Psoas muscle (tissue), 8 donors: ENCODE measurements at places on chromosomes 7 and 10.
A peak's percentile ranks its signal among the peaks of the same experiment; 100 is the strongest.

GRCh38 chr10:61787170-61787569, 114.3 kb upstream of the ARID5B start:
- DNase-seq, result no peak

- DNase-seq, result no peak
These were observed 66.2 kb upstream of the ARID5B start for GRCh38 chr10:61835069-61835945.

GRCh38 chr10:79394664-79395063, 47.4 kb downstream of the PPIF start:
- DNase-seq, result peak; percentile 12

GRCh38 chr7:134182078-134182477, 54.9 kb downstream of the LRGUK start:
- DNase-seq, result no peak

GRCh38 chr7:1758028-1758858, 88.2 kb downstream of the ELFN1 start:
- no peak for DNase-seq

DNA sequence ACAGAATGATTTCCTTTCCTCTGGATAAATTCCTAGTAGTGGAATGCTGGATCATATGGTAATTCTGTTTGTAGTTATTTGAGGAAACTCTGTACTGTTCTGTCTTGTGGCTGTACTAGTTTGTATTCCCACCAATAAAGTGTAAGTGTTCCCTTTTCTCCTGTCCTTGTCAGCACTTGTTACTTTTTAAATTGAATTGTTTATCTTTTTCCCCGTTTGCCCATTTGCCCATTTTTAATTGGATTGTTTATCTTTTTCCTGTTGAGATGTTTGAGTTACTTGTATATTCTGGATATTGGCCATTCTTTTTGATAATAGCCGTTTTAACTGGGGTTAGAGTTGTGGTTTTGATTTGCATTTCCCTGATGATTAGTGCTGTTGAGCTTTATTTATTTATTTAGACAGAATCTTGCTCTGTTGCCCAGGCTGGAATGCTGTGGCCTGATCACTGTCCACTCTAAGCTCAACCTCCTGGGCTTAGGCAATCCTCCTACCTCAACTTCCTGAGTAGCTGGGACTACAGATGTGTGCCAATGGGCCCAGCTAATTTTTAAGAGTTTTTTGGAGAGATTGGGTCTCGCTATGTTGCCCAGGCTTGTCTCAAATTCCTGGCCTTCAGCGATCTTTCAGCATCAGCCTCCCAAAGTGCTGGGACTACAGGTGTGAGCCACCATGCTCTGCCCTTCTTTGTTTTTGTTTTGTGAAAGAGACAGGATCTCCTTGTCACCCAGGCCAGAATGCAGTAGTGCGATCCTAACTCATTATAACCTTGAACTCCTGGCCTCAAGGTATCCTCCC, 23.0 kb downstream of the BMPR1A start:
- DNase-seq, result no peak

- DNase-seq, result no peak
These were observed 1106.2 kb upstream of the CELF2 start for GRCh38 chr10:9911488-9911887.

GRCh38 chr10:131660427-131660826, 240.4 kb upstream of the PPP2R2D start:
- DNase-seq, result no peak

GRCh38 chr10:3036155-3037021, 31.0 kb upstream of the PFKP start:
- DNase-seq, result no peak

GRCh38 chr7:5699467-5700384, 81.7 kb downstream of the RNF216 start:
- no peak for DNase-seq

DNA sequence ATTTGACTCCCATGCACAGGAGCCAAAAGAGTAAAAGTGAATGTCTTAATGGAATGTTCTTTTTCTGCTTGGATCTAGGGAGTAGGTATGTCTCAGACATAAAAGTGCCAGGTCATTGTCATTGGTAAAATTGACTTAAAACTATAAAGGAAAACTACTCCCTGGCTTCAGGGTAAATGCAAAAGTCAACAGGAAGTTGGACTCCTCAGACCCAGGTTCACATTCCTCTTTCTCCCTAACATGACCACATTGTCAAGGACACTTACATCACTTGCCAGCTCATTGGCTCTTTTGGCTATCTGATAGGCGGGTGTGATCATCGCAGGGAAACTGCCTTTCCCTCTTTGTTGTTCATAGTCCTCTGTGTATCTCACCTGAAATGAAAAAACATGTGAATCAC, 13.7 kb downstream of the NRAP start:
- no peak for DNase-seq

DNA sequence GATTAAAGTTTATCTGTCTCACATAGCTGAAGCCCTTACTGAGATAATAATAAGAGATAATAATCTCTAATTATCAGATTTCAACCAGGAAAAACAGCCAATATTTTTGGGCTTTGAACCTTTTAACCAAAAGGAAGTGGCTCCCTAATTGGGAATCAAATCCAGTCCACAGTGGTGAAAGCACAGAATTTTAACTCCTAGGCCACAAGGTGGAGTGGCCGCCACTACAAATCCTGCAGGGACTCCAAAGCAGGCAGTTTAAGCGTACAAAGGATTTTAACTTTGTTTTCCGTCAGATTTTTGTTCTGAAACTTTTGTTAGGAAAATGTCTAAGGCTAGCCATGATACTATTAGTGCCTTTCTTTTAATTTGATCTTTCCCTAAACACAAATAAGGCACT, 99.6 kb upstream of the CCNY start:
- DNase-seq, result no peak

DNA sequence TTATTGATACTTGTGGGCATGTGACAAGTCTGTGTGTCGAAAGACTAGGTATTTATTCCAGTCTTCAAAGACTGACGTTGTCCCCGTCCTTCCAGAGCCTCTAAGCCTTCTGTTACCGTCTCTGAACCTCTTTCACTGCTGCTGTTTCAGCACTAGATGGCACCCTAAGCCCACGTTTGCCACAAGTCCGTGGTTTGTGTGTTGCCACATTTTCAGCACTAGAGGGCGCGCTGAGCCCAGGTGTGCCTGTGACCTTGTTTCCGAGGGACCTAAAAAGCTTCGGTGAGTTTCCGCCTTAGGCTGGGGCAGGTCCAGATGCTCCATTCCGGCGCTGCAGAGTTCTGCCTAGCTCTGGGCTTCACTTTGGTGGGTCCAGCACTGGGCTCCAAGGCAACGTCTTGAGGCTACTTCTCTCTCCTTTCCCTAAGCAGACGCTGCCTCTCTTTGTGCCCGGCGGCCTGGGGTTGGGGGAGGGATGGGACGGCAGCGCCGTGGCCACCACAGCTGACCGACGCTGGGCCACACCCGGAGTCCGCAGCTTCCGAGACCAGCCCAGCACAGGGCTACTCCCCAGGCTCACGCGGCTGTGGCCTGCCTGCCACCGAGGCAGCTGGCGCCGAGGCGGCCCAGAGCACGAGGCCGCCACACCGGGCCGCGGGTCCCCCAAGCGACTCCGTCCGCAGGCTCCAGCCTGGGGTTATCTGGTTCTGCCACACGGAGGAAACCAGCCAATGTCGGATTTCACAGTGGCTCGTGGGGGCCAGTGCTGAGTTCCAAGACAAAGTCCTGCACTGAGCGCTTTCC, 520.2 kb downstream of the REEP3 start:
- peak; percentile 60 for DNase-seq

DNA sequence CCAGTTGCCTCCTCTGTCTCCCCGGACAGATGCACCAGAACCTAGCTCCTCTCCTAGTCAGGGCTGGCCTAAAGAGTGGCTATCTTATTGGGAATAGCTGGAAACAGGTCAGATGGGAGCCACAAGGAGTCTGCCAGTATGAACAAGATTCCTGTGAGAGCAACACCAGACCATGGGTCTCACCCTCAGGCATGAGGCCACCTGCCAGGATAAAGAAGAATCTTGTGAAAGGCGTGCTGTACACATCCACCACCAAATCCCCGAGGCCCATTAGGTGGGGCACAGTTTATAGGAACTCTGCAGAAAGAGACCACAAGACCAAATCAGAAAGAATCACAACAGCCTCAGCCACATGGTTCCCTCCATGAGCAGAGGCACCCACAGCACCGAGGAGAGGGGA, 325.9 kb downstream of the TNS3 start:
- DNase-seq, result no peak

DNA sequence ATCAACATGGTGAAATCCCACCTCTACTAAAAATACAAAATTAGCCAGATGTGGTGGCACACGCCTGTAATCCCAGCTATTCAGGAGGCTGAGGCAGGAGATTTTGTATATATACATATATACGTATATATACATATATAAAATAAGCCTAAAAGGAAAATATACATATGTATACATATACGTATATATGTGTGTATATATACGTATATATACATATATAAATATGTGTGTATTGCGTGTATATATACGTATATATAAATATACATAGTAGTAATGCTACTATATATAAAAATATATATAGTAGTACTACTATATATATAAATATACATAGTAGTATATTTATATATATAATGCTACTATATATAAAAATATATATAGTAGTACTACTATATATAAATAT, 26.5 kb upstream of the PBLD start:
- no peak for DNase-seq

- DNase-seq, result peak; percentile 77
These were observed 23.2 kb downstream of the CREB3L2 start for GRCh38 chr7:137978464-137979237.

DNA sequence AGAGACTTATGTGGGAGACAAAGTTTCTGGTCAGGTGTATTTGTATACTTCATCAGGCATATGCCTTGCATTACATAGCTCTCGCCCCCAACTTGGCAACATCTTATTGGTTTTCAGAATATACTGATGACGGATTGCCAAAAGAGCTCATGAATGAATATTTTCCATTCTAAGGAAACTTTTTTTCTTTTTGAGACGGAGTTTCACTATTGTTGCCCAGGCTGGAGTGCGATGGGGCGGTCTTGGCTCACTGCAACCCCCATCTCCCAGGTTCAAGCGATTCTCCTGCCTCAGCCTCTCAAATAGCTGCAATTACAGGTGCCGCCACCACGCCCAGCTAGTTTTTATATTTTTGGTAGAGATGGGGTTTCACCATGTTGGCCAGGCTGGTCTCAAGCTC, 6.0 kb downstream of the CYCS start:
- DNase-seq, result no peak
